ENCODE measurements at places on chromosomes 4 and X. TPM values are rescaled to one million over a fixed set of nuclear protein-coding genes. Genes with fewer than 3 reads are reported as not detected.

MAGEE1 gene
- total RNA-seq = 5.2 TPM

SLC10A4 gene
- 7.3 TPM for total RNA-seq

RBM41 gene
- total RNA-seq = 7.1 TPM

GYPE gene
- not detected for total RNA-seq

NPY1R gene
- total RNA-seq = 0.10 TPM

KCNE5 gene
- 0.20 TPM for total RNA-seq

RBMXL3 gene
- not detected for total RNA-seq

CFAP99 gene
- total RNA-seq = 0.18 TPM

FGFR3 gene
- total RNA-seq = 1.8 TPM

PPAT gene
- 18.3 TPM for total RNA-seq

ZNF718 gene
- total RNA-seq = 0.60 TPM

GABRA4 gene
- not detected for total RNA-seq

CXCL10 gene
- 0.20 TPM for total RNA-seq

TBX22 gene
- total RNA-seq = not detected

SHROOM2 gene
- total RNA-seq = 0.86 TPM

CXCL3 gene
- total RNA-seq = 4.0 TPM

NAP1L5 gene
- total RNA-seq = 2.4 TPM

PNMA6F gene
- 0.02 TPM for total RNA-seq

FAM200B gene
- total RNA-seq = 31.7 TPM

TKTL2 gene
- total RNA-seq = not detected

HSFX2 gene
- 0.24 TPM for total RNA-seq

TLR6 gene
- total RNA-seq = 2.4 TPM

PAGE4 gene
- total RNA-seq = not detected

RBM46 gene
- total RNA-seq = not detected

PAK3 gene
- total RNA-seq = not detected

MPC1L gene
- total RNA-seq = not detected

ODAPH gene
- total RNA-seq = not detected

STARD8 gene
- total RNA-seq = 1.3 TPM

TREX2 gene
- 1.8 TPM for total RNA-seq

CDKN2AIP gene
- 10.3 TPM for total RNA-seq

SSX4B gene
- not detected for total RNA-seq

CACNA1F gene
- total RNA-seq = not detected

DCAF4L1 gene
- total RNA-seq = 0.14 TPM

PPP2R2C gene
- total RNA-seq = 31.0 TPM

RRH gene
- total RNA-seq = 0.10 TPM

SMIM10L2A gene
- total RNA-seq = 0.15 TPM

PABPC1L2A gene
- not detected for total RNA-seq

ALAS2 gene
- not detected for total RNA-seq

RHOXF1 gene
- total RNA-seq = not detected

FGA gene
- total RNA-seq = 22.6 TPM

L1CAM gene
- 22.0 TPM for total RNA-seq

EVC2 gene
- total RNA-seq = 2.1 TPM

Measured in A549 treated with Hydrocortisone at 1 μM for 4 hours (cell line).